ENCODE measurements at places on chromosomes 5 and 9.
A peak's percentile ranks its signal among the peaks of the same experiment; 100 is the strongest.

- DNase-seq: no peak
Observed at GRCh38 chr9:92165484-92165883, 50.3 kb upstream of the SPTLC1 start.

DNA sequence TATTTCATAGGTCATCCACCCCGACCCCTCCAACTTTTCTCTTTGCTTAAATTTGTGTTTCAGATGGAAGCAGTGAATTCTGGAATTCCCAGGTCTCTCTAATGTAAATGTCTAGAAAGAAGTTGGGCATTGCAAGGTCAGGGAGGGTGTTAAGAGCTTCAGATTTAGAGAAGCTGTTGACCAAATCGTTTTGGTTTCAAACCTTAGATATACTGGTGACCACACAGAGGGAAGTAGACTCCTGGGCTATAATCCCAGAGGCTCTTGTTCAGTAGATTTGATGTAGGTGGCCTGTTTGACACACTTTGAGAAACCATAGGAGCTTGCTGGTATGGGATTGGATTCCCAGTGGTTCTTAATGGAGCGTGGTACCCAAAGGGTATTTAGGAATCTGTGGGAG is 137.3 kb upstream of the KLF9 start:
- DNase-seq: no peak

DNA sequence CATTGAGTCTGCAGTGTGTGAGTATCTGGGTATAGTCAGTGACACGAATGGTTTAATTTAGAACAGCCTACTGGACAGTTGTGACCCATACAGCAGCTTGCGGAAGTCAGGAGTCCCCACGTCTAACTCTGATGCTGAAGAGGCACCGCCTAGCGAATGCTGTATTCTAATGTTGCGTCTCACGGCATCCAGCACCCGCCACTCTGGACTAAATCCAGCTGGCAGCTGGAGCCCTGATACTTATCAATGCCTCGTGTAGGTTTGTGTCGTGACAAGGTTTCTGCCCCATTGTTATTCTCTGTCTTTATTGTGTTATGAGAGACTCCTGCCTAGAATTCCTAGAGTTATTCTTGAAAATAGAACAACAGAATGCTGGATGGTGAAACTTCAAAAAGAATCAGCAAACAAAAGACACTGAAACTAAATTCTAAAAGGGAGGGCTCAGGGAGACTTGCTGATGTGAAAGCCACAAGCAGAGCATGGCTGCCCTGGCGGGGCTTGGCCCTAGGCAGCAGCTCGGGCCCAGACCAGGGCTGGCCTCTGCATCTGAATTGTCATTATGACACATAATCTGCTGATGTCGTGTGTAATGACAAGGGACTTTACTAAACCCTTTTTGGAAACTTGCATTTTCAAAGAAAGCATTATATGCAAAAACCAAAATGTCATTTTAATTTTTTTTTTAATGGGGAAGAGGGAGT is 123.5 kb upstream of the ICE1 start:
- DNase-seq: no peak

DNA sequence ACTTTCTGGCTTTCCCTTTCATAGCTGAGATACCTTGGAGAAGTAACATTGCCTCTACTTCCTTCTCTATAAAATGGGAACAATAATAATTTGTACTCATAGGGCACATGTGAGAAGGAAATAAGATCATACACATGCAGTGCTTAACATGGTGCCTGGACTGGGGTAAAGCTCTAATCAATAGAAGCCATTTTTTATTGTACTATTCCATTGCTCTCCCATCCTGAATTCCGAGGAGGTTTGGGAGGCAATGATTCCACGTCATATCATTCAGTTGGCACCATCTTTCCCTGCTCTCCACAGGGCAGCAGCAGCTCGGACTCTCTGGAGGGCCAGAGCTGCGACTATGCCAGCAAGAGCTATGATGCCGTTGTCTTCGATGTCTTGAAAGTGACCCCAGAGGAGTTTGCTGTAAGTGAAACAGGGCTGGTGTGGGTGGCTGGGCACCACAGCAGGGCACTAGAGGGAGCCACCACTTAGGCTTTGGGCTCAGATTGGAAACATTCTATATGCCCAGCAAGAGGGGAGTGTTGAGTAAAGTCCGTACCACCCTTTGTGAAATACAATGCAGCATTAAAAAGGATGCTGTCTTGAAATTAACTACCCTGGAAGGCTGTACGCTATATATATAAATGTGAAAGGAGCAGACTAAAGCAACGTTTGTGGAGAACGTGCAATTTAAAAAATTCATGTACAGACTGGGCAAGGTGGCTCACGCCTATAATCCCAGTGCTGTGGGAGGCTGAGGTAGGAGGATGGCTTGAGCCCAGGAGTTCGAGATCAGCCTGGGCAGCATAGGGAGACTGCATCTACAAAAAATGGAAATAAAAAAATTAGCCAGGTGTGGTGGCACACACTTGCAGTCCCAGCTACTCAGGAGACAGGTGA is 51.2 kb downstream of the RALGPS1 start:
- DNase-seq: peak; percentile 59

DNA sequence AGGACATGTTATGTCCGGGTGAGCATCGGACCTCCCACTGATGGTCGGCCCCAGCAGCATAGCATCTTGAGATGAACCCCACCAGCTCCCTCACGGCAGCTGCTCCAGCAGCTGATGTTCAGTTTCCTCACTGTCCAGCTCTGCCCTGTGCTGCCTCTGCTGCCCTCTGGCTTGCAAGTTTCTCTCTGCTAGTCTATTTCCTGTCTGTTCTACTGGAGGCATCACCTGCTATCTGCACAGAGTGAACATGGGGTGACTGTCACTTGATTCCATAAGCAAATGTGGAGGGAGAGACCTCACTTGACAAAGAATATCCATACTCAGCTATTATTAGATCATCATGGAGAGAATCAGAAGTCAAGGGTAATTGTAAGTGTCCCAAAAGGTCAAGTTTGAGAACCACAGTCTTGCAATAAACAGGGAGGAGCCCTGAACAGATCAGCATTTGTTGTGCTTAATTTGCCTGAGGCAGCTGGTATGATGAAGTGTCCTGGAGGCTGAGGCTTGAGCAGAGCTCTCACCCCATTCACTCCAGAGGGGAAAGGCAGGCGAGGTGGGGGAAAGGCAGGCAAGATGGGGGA is 702.8 kb downstream of the SEMA5A start:
- DNase-seq: peak; percentile 23

DNA sequence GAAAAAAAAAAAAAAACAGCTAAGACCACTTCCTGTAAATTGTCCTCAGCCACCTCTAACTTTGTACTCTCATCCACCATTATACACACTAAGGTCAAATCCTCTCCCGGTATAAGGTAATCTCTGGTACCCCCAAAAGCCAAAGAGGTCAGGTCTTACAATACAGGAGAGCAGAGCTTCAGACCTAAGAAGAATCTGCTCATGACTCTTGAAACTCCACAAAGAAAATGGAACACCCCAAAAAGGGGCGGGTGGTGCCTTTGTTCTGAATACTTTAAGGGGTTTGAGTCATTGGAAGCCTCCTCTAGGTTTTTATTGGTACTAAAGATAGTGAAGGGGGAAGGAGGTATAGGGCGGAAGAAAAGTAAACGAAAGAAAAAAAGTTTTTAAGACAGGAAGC is 69.8 kb downstream of the COL15A1 start:
- DNase-seq: no peak

- DNase-seq: peak; percentile 47
Observed at GRCh38 chr9:78213712-78214111, 22.2 kb upstream of the CEP78 start.

- DNase-seq: no peak
Observed at GRCh38 chr9:24738421-24738961, 192.8 kb upstream of the IZUMO3 start.

DNA sequence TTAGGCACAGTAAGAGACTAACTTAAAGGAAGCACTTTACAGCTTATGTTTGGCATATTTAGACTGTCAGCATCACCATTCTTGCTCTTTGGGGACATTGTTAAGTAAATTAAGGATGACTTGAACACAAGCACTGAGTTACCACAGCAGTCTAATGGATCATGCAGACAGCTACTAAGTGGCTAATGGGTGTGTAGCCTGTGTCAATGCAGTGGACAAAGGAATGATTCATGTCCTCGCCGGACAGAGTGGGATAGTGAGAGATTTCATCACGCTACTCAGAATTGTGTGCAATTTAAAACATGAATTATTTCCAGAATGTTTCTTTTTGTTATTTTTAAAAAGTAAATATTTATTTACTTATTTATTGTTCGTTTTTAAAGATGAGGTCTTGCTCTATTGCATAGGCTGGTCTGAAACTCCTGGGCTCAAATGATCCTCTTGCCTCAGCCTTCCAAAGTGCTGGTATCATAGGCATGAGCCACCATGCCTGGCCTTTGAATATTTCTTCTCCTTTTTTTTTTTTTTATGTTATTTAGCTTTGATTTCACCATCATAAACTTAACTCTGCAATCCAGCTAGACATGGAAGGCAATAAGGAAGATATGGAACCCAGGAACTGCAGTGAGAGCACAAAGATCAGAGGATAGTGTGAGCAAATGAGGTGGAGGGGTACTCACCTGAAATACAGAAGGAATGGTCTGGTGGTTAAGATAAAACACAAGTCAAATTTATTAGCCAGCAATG is 53.0 kb upstream of the KLF4 start:
- no peak for DNase-seq

DNA sequence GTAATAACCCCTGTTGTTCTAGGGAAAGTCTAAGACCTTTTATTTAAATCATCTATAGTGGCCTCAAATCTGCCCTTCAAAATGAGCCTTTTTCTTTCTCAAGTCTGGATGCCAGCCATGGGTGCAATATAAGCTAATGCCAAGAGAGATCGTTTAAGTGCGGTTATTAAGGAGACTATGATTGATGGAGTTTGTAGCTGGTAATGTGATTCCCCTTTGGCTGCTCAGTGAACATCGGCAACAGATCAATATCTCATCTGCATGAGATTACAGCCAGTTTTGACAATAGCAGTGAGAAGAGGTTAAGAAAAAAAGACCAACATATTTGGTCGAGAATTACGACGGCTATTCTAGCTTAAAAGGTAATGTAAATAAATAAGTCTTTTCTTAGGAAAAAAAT is 1049.4 kb upstream of the NUDT12 start:
- no peak for DNase-seq

- DNase-seq: no peak
Observed at GRCh38 chr5:100856462-100856861, 46.6 kb downstream of the ST8SIA4 start.

DNA sequence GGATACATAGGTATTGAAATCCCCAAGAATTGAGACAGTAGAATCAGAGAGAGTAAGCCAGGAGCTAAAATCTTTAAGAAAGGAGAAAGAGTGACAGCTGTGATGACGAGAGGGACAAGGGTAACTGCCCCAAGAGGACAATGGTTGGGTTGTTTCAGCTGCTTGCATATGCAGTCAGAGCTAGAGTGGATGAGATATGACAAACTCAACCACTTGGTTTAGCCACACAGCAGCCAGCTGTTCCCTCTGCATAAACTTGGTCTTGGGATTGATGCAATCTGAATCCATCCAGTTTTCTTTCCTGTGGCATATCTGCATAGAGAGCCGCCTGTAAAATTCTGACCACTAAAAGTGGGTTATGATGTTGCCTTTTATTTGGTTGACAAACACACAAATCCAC is 100.7 kb downstream of the ZNF622 start:
- no peak for DNase-seq

DNA sequence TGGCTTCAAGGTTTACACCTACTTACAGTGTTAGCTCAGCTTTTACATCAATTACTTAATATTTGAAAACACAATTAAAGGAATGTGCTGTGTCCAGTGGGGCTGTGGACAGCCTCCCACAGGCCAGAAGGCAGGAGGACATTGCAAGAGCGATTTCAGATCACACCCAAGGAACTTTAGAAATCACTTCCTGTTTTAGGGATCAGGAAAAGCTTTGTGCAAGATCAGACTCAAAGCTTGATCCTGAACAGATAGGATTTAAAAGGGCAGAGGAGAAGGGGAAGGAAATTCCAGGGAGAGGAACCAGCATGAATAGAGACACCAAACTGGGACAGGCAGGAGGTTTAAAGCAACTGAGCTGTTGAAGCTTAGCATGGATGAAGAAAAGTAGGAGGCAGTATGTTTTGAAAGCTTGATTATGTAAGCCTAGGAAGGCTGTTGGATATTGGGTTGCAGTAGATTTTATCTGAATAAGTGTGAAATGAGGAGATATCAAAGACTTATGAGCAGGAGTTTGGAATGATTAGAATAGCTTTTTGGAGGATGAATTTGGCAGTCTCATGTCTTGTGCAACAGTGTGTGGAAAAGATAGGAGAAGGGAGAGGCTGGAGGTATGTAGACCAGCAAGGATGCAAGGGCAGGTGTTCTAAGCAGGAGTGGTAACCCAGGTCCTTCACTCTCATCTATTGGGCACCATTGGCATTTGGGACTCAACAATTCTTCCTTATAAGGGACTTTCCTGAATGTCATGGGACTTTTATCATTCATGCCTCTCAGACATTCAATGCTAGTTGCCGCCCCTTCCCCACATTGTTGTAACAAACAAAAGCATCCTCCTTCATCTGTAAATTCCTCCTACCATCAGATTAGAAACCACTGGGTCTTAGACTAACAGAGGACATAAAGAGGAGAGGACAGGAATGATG is 123.5 kb downstream of the TARS1 start:
- DNase-seq: no peak

DNA sequence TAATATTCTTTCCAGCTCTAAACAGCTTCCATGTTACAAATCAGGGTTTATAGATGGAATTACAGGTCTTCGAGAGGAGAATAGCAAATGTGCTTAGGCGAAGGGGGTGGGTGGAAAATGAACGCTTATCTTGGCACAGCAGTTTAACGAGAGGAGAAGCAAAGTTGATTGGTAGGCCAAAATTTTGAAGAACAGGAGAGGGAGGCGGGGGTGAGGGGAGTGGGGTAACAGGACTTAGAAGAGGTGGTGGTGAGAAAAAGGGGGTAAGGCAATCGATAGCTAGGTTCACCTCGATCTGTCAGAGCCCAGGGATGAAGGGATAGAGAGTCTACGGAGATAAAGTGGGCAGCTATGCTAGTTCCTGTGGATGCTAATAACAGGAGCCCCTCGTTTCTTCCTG is 764 bp downstream of the ANKRA2 start:
- DNase-seq: peak; percentile 9

GRCh38 chr5:133439859-133440258 is 172.5 kb downstream of the FSTL4 start:
- no peak for DNase-seq

DNA sequence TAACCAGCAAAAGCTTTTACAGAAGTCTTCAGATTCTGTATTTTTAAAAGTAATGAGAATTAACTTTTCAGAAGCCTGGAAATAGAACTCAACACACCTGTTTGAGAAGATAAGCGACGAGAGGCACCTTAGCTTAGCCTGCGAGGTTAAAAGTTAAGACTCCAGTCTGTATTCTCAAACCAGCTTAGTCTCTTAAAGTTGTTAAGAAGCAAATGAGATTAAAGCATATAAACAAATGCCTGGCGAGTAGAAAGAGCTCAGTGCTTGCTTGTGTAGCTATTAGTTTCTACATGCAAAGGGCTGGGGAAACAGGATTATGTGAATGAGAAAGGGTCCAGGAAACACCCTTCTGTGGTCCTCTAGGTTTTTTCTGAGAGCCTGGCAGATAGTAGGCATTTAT is 51.7 kb downstream of the MTAP start:
- no peak for DNase-seq

DNA sequence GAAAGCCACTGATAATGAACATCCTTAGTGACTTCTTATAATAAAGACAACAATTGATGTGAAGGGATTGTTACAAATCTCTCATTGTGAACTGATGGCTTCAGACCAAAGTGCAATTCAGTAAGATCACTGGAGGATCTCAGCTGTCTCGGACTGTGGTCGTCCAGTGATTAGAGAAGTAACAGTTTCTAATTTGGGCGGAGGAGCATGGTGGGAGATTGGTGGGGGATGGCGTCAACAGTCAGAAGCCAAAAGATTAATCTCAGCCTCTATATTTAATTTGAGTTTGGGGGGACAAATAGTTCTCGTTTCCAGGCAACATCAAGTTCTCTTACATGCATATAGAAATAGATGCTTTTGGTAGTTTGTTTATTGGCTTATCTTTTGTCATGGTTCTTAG is 11.4 kb downstream of the GZMK start:
- DNase-seq: no peak
